Fibroblast of skin of left biceps (primary cell): ENCODE measurements at places on chromosomes 7 and 10.

DNA sequence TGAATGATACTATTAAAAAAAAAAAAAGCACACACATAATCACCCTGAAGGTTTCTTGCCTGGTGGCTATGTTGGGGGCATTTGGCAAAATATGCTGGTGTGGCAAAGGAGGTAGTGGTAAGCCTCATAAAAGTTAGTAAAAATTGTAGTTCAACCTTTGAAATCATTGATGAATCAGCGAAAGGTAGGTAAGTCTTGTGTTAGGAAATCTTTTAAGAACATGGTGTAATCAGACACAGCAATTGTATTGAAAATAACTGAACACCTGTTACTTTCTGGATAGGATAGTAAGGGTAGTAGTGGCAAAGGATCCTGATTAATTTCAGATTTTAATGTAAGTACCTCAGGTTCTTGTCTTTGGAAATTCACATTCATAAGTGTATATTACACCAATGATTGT is 40.9 kb downstream of the CALML5 start:
- DNase-seq, result no peak

DNA sequence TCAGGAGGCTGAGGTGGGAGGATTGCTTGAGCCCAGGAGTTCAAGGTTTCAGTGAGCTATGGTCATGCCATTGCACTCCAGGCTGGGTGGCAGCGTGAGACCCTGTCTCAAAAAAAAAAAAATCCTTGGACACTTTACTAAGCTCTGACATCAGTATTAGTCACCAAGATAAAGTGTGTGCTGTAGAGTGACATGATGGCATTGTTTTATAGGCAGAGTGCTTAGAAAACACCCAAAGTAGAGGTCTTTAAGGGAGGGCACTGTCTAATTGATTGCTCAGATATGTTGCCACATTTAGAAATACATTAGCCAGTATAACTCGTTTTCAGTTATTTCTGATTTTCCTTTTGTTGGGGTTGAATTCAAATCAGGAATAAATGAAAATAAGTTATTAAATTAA is 235.9 kb downstream of the REEP3 start:
- DNase-seq, result no peak

GRCh38 chr10:127313996-127314700 is 117.8 kb upstream of the INSYN2A start:
- DNase-seq, result no peak

GRCh38 chr10:113130014-113130641 is 180.1 kb downstream of the TCF7L2 start:
- no peak for DNase-seq

- peak; percentile 13 for DNase-seq
Observed at GRCh38 chr10:13593535-13593934, 6.8 kb downstream of the PRPF18 start.

DNA sequence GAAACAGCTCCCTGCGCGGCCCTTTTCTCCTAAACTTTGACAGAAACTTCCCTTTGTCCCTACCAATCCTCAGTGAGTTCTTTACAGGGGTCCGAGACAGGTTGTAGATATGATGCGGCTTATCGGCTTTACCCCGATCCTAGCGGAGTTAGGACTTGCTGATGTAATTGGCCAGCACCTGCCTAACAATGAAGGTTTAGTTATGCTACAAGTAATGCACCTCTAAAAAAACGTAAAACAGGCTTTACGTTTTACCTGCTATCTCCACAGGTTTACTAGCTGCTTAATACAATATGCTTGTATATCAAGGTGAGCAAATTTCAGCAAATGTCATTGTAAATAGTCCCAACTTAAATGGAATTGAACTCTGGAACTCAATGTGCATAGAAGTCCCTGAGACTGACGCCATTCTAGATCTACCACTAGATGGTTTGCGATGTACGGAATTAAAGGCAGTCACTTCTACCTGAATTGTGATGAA is 697 bp upstream of the SNX13 start:
- DNase-seq, result no peak

GRCh38 chr7:21617916-21618390 is 75.1 kb downstream of the DNAH11 start:
- DNase-seq, result no peak

DNA sequence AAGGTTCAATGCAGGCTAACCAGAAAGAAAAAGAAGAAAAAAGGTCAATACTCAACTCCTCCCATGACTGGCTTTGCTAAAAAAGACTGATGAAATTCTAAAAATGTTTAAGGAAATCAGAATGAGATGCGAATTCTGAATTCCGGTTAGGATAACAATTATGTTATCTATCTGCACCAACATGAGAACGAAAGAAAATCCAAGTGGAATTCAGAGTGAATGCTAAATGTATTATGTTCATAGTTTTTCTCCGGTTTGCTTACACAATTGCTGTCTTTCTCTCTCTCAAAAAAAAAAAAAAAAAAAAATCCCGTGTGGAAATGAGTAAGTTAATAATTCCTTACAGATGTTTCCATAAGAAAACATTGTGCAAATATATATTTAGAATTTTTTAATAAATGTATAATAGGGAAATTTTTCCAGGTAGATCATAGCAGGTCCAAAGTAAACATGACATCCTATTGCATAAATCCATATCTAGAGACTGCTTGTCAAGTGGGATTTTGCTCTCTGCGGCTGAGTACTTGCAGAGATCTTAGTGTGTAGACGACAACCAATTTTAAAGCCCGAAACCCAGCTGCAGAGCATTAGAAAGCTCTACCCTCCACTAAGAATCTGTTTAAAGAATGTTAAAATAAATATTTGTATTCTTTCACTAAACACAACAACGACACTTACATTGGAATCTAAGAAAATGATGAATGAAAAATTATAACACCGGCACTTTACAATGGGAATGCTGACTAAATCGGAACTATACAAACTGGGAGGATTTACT is 104.0 kb downstream of the JAZF1 start:
- no peak for DNase-seq

GRCh38 chr10:79397575-79398303 is 47.7 kb downstream of the ZCCHC24 start:
- DNase-seq, result no peak

DNA sequence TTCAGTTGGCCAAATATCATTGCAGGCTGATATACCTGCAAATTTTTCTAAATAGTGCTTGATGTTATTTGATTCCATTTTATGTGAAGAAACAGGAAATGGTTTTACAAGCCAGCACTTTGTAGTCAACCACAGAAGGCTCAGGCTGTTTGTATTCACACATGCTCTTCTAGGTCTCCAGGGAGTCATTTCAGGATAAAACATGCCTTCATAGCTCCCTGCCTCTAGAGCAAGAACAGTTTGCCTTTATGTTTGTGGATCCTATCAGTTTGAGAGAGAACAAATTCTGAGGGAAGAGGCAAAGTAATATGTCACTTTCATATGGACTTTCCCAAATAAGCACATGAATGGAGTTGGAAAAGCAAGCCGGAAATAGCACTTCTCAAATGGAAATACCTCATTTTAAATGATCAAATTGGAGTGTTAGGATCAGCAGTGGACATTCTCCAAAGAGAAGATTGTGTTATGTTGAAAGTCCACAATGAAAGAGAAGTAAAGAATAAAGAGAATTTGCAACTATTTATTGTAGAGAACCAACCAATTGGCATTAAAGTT is 277.6 kb downstream of the KCND2 start:
- DNase-seq, result peak; percentile 31

- no peak for DNase-seq
Observed at GRCh38 chr10:80603516-80603915, 65.8 kb downstream of the SH2D4B start.

DNA sequence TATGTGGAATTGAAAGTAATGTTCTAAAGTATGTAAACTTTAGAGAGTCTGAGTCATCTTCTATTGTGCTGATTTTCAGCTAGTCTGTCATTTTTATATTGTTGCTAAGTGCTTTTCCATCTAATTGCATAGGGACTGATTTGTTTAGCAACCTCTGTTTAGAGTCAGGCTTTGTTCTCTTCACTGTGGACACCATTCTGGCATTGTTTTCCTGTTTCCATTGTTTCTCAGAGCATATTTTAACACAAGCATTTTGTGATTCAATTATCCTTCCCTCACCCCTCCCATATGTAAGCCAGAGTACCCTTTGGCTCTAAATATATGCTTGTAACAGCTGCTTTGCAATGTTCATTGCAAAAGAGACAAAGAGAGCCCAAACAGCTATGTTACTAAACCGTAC is 748.4 kb upstream of the PHF14 start:
- no peak for DNase-seq

GRCh38 chr10:11679946-11680345 is 62.2 kb upstream of the ECHDC3 start:
- DNase-seq, result no peak

- no peak for DNase-seq
Observed at GRCh38 chr7:22350466-22351328, 6.3 kb downstream of the RAPGEF5 start.

- no peak for DNase-seq
Observed at GRCh38 chr7:78399033-78399769, 600.6 kb downstream of the PHTF2 start.

DNA sequence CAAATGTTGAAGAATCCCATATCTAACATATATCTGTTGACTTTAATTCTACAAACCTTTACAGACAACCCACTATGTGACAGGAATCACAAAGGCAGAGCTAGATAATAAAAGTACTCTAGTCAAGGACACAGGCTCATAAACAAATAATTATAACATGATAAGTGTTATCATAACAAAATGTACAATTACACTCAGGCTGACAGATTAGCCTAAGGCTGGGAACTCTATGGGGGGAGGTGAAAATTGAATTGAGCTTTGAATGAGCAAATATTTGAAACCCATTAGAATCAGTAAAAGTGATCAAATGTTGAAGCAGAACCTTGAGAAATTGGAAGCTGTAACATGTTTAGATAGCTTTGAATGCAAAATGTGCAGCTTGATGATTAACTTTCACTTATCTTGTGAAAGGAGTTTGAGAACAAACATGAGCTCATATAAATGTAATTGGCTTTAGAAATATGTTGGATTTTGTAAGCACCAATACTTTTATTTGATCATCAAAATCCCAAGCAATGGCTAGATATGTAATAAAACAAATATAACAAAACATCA is 970.2 kb downstream of the SORCS3 start:
- no peak for DNase-seq

DNA sequence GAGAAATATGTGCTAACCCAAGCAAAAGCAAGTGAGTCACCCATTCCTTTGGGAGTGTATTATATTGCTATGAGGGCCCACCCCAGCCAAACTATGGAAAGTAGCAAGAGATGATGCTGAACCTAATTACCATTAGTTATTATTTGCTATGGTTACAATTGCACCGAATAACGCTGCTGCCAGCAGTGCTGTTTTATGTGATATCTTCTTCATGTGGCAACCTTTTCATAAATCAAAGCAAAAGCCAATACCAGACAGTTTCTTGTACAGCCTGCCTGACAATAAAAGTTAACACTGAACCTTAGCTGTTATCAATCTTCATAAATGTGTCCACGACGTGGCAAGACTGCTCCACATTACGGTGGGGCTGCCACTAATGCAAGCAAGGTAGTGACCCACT is 241.7 kb upstream of the PLXNA4 start:
- DNase-seq, result peak; percentile 5

DNA sequence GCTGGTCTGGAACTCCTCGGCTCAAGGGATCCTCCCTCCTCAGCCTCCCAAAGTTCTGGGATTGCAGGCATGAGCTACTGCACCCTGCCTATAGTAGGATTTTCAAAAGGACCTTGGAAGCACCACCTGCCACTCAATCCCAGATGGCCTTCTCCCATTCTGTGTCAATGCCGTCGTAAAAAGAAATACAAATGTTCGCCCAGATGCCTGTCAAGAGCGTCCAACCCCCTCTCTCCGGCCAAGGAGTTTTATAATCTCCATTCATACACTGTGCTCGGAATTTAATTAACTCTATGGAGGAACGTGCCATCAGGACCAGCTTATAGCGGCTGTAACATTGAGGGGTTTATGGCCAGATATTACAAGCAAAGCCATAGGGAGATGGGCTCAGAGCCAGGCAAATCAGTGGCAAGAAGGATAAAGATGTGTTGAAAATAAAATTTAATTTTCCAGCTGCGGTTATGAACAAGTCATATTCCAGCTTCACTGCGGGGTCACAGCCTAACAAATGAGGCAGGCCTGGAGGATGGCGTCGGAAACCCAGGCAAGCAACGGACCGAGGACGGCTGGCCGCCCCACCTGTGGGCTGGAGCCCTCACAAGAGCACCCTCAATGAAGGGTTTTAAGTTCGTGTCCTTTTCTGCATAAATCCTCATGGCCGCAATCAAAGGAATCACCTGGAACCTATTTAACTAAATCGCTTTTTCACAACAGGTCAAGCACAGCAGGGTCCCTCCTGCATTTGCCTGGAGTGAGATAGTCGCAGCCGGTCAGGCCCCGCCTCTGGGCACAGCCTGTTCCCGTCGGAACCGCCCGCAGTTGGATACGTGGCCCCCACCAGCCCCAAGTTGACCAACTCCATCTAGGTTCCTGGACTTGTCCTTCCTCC is 374.5 kb upstream of the FOXK1 start:
- no peak for DNase-seq

DNA sequence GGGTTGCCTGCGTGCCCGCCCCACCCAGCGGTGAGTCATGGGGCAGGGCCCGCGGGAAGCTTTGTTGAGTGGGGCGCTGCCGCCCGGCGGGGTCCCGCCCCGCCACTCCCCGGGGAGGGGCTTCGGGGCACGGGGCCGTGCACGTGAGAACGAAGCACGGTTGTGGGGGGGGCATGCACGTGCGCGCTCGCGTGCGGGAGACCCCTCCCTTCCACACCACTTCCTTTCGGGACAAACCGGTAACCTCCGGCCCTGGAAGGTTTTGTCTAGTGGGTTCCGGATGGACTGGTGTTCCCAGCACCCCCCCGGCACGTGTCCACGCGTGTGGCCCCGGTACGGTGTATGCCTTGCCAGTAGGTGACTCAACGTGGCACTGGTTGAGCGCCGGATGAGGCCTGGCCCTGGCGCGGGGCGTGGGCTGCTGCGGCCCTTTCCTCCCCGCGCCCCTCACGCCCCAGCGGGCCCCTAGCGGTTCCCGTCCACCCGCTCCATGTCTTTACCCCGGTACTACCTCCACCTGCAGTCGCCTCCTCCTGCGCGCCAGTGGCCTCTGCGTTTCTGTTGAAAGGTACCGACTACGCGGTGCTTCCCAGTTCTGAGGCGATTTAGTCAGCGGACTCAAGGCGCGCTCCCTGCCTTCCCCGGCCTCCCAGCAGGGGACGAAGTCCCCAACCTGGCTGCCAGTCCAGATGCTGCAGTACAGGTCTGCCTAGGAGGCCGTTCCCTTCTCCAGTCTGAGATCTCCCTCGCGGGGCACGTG is 3.1 kb downstream of the ADIRF start:
- DNase-seq, result peak; percentile 51

- DNase-seq, result no peak
Observed at GRCh38 chr7:79540592-79540991, 87.1 kb upstream of the MAGI2 start.

- peak; percentile 47 for DNase-seq
Observed at GRCh38 chr10:75466886-75467285, 35.5 kb downstream of the LRMDA start.

DNA sequence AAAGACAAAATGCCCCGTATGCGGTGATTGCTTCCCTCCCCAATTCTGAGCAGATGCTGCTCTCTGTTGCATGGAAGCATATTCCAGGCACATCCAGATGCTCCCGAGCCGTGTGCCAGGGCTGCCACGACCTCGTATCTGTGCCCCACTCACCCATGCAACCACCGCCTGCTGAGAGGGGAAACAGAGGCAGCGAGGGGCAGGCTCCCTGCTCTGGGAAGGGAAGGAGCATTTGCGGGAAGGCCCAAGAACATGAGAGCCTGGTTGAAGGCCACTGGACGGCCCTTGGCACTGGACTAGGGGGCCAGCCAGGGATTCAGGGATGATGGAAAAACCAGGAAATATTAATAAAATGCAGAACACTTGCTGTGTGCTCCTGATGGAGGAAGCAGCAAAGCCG is 89.4 kb downstream of the CTBP2 start:
- no peak for DNase-seq

- DNase-seq, result no peak
Observed at GRCh38 chr10:119818889-119819270, 53.8 kb downstream of the MCMBP start.
